ENCODE measurements at places on chromosomes 6 and 20.

DNA sequence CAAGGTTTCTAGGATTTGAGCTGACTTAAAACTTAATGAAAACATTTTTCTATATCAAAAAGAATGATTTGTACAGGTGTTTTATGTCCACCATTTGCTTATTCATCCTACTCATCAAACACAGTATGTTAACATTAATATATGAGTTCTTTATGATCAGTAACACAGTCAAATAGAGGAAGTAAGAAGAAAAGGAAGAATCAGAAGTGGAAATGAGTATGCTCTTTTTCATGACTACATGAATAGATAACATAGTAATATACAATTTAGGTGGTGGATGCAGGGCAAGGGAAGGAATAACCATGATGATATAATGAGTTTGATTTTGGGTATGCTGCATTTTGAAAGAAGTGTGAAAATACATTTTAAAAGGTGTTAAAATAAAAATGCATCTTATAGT, 16.5 kb downstream of the KPNA5 start:
- no peak for DNase-seq

GRCh38 chr6:91575032-91575431, 988.2 kb upstream of the MAP3K7 start:
- DNase-seq = no peak

- DNase-seq = no peak
Measured at GRCh38 chr6:85157311-85157710, 292.6 kb upstream of the NT5E start.

GRCh38 chr20:32285621-32286371, 8.3 kb downstream of the KIF3B start:
- peak; percentile 52 for DNase-seq

- DNase-seq = no peak
Measured at GRCh38 chr6:154239392-154239791, 117.2 kb downstream of the IPCEF1 start.

DNA sequence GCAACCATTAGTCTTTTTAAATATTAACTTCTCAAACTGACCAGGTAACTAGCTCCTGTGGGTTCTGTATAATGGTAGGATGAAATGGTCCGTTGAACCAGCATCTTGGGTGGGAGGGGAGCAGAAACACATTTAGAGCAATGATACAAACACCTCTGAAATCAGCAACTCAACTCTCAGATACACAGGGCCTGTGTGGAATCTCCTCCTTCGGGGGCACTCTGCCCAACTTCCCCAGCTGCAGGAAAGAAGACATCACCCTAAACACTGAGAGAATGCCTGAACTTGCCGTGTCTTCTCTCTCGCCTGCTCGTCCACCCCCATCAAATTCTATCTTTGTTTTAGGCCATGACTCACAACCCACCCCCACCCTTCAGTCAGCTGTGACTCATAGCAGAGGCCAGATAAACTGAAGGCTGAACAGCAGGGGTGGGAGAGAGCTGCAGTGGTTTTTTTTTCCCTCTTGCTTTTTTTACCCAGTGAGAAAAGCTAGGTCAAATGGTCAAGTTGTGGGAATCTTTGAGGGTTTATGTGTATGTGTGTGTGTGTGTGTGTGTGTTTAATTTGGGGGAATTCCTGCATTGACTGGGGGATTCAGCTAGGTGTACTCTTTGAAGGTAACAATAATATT, 593.4 kb upstream of the JAG1 start:
- DNase-seq = no peak

GRCh38 chr6:127247114-127248096, 19.3 kb upstream of the RNF146 start:
- no peak for DNase-seq

DNA sequence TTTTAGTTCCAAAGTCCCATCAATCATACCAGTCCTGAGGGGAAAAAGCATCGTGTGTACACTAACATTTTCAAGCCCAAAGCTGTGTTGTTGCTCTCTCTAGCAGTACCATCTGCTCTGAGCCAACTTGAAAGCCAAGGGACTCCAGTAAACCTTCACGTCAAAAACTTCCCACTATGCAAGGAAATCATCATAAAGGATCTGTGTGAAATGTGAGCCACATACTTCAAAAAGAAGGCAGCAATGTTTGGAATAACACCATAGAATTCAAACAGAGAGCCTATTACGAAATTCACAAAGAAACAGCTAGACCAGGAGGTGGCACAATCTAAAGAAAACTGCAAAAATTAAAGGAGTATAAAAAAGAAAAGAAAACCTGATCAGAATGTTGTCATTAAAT, 399.8 kb upstream of the EPHA7 start:
- DNase-seq = no peak

- no peak for DNase-seq
Measured at GRCh38 chr6:129440691-129441090, 269.3 kb downstream of the ARHGAP18 start.

GRCh38 chr6:29887819-29888776, 54.2 kb upstream of the HLA-A start:
- peak; percentile 61 for DNase-seq

DNA sequence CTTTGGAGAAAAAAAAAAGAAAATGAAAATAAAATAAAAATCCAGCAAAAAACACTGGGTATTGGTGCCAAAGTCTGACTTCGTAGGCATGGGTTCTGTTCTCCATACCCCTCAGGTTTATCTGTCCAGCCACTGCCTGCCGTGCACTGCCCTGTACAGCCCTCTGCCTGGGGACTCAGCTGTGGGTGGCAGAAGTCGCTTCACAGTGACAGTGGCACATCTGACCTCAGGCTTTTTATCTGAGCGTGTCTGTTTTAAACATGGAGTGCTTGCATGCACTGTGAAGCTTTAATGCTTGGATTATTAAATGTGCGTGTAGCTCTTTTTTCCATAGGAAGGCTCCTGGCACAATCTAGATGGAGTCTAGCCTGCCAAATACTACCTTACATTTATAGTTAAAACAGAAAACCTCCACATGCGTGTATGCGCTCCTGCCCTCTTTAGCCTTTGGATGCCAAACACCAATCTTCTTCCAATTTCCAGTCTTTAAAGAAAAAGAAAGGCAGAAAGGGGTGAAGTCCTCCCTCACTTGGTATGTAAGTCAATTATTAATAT, 375.5 kb downstream of the UTRN start:
- no peak for DNase-seq
